A549 treated with Hydrocortisone at 1 μM for 4 hours (cell line): ENCODE measurements at places on chromosomes 3 and 15. TPM values are rescaled to one million over a fixed set of nuclear protein-coding genes. Genes with fewer than 3 reads are reported as not detected.

Gene ALDH1A2
- total RNA-seq = 0.24 to 1.1 TPM (median 0.62 TPM) in 4 of 5 replicates, not detected in the other

Gene CTXN2
- 0.03 to 0.07 TPM in 2 of 5 replicates, not detected in the others for total RNA-seq

Gene ALG1L2
- total RNA-seq = not detected in 5 replicates

Gene OXSR1
- 27.9 to 45.9 TPM (median 33.7 TPM) in 5 replicates for total RNA-seq

Gene CIB2
- 26.1 to 30.0 TPM (median 28.1 TPM) in 5 replicates for total RNA-seq

Gene STAC
- total RNA-seq = 1.7 to 2.2 TPM (median 2.0 TPM) in 5 replicates
